Hematopoietic multipotent progenitor cell (in vitro differentiated cells): ENCODE measurements at places on chromosomes 6 and 20. TPM values are rescaled to one million over a fixed set of nuclear protein-coding genes. Genes with fewer than 3 reads are reported as not detected.

Gene ALDH8A1
- total RNA-seq, result 0.27 TPM

Gene ALDH5A1
- total RNA-seq, result 14.5 TPM

Gene PI3
- not detected for total RNA-seq

Gene SCGN
- total RNA-seq, result not detected

Gene VSTM2L
- not detected for total RNA-seq

Gene FUCA2
- total RNA-seq, result 7.8 TPM

Gene ASF1A
- total RNA-seq, result 9.4 TPM

Gene DYNLT2
- total RNA-seq, result 2.7 TPM

- DNase-seq, result no peak
These were observed 25.1 kb downstream of the RSPO4 start for GRCh38 chr20:977021-977420.

GRCh38 chr6:25691894-25692293 lies 39.9 kb downstream of the SCGN start:
- DNase-seq, result no peak

GRCh38 chr6:134134654-134135053 lies 82.2 kb upstream of the SLC2A12 start:
- DNase-seq, result no peak

- no peak for DNase-seq
These were observed 42.5 kb downstream of the CD109 start for GRCh38 chr6:73738367-73739028.

GRCh38 chr6:163860287-163861081 lies 446.0 kb downstream of the QKI start:
- no peak for DNase-seq

DNA sequence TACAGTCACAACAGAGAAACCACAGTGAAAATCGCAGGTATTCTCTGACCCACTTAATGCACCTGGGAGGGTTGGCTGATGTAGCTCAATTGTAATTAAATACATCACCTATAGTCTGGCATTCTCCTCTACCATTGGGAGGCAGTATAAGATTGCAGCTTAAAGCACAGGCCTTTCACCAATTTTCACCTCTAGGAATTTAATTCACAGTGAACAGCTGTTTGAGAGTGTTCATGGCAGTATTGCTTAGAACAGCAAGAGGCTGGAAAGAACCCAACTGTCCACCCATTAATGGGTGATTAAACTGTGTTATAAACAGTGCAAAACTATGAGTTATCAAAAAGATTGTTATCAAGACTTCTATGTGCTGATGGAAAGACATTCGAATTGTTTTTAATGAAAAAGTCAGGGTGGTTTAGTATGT lies 2.0 kb downstream of the EDEM2 start:
- DNase-seq, result peak; percentile 58

DNA sequence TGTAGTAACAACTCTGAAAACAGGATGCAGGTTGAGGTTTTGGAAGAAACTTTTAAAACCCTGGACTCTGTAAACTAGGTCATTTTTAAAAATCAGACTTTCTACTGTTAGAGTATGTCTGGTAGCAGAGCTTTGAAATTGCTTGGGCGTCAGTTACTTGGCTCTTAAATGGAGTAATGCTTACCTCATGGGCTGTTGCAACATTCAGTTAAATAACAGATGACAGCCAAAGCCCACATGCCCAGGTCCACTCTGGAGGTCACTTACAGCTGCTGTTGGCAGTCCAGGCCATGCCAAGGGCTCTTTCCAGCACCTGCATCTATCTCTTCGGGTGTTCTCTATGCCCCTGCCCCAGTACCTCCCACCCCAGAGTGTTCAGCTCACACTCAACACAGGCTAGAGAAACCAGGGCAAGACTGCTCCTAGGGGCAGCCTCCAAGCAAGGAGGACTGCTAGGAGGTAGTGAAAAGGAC lies 96.4 kb downstream of the BANF2 start:
- DNase-seq, result no peak

DNA sequence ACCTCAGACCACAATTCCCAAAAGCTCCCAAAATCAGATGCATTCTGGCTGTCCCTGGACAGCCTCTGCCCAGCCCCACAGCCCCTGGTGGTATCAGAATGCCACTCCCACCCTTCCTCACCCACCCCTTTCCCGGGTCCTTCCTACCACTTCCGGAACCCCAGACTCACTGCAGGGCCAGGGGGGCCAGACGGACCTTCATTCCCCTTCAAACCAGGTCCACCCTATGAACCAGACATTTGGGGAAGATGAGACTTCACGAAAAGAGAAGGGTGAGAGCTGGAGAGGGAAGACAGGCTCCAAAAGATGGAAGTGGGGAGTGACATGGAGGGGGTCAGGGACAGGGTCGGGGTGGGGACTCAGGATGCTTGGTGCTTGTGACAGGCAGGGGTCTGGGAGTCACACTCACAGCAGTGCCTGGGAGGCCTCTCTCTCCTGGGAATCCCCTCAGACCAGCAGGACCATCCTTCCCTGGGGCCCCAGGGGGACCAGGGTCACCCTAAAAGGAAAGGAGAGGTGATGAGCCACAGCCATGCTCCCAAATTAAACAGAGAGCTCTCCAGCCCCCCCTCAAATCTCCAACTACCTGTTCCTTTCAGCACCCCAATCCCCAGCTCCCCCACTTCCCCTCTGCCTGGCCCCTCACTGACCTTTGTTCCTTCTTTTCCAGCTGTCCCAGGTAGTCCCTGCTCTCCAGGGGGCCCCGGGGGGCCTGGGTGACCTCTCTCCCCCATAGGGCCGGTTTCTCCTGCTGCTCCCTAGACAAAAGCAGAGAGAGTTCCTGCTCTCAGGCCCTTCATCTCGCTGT lies 20.2 kb downstream of the COL11A2 start:
- DNase-seq, result no peak

DNA sequence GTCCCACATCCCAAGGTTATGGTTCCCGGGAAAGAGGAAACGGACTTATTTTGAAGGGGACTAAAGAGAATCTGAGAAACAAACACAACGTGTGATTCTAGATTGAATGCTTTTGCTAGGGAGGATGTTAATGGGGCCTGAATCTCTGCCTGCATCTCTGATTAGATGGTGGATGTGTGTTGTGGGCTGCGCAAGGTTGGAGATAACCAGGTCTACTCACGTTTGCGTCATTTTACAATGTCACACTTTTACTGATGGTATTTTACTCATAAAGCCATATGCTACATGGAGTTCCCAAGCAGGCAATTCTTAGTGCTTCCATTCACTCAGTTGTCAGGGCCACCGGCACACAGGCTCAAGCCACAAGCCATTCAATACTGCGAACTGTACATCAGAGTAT lies 23.2 kb upstream of the CCR6 start:
- DNase-seq, result no peak

DNA sequence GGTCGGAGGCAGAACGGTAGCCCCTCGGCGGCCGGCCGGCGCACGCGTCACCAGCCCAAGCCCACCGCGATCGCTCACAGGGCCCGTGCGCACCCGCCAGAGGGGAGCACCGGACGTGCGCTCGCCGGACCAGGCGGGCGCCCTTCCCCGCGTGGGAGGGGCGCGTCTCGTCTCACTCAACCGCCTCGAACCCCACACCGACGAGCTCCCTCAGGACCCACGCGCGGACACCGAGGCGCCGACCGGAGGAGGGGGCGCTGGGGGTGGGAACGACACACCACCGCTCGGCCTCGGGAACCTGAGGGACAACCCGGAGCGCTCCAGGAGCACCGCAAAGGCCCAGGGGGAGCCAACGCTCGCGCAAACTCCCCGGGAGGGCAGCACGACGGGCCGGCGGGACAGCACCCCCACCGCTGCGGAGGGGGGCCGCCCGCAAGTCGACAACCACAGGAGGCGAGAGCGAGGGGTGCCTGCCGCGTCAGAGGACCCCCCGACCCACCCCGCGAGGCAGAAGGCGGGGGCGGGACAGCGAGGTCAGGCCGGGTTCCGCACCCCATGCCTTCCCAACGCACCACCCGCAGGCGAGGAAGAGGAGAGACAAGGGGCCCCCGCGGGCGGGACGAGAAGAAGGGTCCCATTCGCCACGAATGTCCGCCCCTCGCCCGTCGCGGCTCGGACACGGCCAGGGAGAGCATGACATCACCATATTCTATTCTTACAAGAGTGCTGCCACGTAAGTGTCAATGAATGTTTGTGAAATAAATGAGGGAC lies 512.7 kb upstream of the ZNF337 start:
- peak; percentile 9 for DNase-seq

- no peak for DNase-seq
These were observed 8.0 kb downstream of the MTG2 start for GRCh38 chr20:62190639-62191411.

GRCh38 chr6:72102561-72102960 lies 216.2 kb downstream of the RIMS1 start:
- DNase-seq, result no peak

GRCh38 chr6:118606858-118607257 lies 44.5 kb downstream of the CEP85L start:
- no peak for DNase-seq

DNA sequence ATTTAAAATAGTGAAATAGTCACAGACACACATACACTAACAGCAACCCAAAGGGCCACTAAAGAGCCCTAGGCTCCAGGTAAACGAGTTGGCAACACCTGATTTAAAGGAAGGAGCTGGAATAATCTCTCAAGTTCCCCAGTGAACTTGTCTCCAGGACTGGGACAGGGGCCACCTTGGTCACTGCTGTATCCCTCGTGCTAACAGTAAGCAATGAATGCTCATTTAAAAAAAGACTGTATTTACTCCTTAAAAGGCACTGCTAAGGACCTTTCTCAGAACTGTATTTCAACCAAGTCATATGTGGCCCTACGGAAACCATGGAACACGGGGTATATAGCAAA lies 1.3 kb downstream of the DIDO1 start:
- DNase-seq, result no peak

DNA sequence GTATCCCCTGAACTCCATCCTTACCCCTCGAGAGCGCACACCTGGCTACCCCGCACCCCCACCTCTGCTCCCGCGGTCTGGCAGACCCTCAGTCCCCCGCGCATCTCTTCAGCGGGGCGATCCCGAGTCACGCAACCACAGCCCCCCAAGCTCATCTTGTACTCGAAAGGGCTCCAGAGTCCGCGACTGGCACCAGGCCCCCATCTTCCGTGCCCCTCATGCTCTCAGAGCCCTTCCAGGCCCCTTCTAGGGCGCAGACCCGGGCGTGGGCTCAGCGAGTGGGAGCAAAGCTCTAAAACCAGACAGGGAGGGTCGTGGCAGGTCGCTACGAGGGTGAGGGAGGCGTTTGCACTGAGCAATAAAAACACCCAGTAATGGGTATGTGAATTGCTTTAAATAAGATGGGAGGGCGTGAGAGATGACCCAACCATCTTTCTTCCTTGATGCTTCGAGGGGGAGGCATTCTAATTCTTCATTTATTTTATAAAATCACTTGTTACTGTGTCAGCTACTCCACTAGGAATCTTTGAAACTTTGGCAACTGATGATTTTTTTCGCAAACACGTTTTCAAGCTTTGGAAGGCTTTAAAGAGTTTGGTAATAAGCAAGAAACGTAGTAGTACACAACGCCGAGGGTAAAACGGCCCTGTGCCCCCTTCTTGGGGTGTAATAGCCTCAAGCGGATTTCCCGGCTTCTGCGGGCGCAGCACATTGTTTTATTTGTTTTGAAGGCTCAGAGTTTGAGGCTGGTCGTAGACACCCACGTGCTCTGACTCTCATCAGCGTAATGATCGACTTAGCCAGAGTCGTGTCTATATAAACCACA lies 42.6 kb upstream of the SUPT3H start:
- DNase-seq, result peak; percentile 52

- no peak for DNase-seq
These were observed 98.4 kb downstream of the CDKAL1 start for GRCh38 chr6:20632696-20633095.

DNA sequence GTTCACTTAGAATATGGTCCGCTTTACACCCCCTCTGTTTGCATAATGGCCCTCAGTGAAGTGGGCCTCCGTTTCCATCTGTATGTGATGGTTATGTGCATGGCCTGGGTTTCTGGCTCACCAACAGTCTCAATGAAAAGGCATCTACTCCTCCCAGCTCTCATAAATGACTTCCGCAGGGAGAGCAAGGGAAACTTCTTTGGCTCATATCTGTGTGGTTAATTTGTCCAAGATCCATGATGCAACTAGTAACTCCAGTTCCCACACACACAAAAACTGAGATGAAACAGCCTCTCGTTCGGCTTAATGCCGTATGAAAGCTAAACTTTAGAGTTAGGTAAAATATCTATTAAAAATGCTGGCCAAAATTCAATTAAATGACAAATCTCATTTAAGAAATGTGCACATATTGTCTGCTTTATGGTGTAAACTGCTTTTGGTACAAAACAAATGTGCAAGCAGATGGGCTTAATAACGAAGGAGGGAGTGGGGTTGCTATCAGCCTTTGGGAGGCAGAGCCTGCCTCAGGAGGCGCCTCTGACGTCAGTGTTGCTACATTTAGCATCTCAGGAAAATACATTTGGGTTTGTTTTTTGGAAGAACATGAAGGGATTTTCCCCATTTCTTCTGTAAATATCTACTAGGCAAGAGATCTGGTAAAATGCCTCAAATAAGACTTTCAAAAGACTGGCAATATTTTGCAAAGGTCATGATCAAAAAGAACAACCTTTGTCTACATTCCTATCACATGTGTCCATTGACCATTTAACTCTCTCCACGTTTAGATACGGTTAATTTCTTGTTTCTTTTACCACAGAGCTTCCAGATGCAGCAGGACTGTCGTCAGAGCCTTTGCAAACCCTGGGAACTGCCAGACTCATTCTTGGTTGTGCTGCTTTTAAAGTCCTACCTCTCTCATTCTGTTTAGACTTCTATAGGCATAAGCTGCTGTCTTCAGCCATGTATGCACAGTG lies 96.8 kb downstream of the ARMC2 start:
- no peak for DNase-seq

GRCh38 chr6:160024152-160024551 lies 55.3 kb downstream of the IGF2R start:
- no peak for DNase-seq

DNA sequence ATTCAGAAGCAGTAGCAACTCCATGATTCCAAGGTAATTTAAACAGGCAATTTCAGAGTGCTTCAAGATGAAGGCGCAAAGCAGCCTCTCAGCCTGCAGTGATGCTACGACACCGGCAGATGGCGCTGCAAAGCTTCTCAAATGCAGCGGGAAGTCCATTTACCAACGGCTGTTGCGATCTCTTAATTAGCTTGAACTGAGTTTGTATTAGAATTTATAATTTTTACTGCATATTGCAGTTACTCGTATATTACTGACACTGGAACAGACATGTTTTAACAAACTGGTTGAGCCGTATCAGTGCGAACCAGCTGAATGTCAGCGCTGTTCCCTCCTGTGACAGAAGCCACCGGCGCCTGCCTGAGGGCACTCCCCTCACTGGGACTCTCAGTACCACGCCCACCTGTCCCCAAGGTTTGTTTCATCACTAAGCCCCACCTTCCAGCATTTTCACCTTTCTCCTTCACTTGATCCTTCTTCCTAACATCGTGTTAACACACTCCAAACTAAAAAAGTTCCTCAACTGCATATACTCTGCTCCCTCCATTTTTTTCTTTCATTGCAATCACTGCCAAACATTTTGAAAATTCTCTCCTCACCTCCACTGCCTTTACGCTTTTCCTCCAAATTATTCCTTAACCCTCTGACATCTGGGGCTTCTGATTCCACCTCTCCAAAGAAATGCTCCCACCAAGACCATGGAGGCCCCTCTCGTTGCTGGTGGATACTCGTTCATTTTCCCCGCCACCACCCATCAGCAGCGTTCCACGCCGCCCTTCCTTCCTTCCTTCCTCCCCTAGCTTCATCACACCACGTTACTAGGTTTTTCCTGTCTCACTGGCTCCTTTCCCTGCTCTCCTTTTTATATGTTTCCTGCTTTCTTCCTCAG lies 14.5 kb downstream of the GNL1 start:
- DNase-seq, result peak; percentile 80

GRCh38 chr20:54190217-54190616 lies 16.4 kb upstream of the CYP24A1 start:
- DNase-seq, result no peak
